ENCODE measurements at places on chromosomes 12 and 14. TPM values are rescaled to one million over a fixed set of nuclear protein-coding genes. Genes with fewer than 3 reads are reported as not detected.

The SPX gene
- total RNA-seq: 0.11 TPM

The REP15 gene
- total RNA-seq: not detected

The C12orf54 gene
- total RNA-seq: not detected

The KCNA5 gene
- not detected for total RNA-seq

The DTX1 gene
- total RNA-seq: not detected

The EMP1 gene
- total RNA-seq: 0.47 TPM

The RPL6 gene
- total RNA-seq: 2,095 TPM

The TMPRSS12 gene
- not detected for total RNA-seq

The KRT3 gene
- not detected for total RNA-seq

The DENND5B gene
- total RNA-seq: 5.0 TPM

The CAPZA3 gene
- not detected for total RNA-seq

The KCNC2 gene
- total RNA-seq: not detected

Data from K562 (cell line).